ENCODE measurements at places on chromosomes 13 and 19.

DNA sequence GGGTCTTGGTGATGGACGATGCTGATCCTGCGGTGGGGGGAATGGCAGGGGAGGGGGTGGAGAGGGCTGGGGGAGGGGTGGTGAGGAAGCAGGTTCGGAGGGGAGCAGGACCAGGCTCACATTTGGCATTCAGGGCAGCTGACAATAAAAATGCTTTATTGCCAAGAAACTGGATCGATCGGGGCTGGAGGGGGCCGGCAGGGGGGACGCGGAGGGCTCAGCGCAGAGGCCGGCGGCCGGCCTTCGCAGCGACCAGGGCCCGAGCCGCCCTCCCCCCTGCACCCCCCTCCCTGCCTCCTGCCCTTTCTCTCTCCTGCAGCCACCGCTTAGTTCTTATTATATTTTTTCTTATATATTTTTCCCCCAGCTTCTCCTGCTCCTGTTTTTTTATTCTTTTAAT, 18.1 kb upstream of the POU2F2 start:
- DNase-seq, result no peak

DNA sequence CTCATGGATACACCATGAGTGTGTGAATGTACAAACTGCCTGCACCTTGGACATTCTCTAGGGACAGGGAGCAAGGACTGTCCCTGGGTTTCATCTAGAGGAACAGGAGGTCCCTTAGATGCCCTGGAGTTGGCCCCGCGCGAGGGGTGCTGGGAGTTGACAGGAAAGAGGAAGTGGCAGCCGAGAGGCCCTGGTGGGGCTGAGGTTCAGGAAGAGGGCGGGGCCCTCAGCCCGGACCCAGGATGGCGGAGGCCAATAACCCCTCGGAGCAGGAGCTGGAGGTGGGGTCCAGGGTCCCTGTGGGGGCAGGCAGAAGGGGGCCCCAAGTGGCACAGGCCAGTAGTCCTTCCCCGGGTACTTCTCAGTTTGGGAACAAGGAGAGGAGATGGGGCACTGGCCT, 6.9 kb downstream of the PKN1 start:
- DNase-seq, result no peak

DNA sequence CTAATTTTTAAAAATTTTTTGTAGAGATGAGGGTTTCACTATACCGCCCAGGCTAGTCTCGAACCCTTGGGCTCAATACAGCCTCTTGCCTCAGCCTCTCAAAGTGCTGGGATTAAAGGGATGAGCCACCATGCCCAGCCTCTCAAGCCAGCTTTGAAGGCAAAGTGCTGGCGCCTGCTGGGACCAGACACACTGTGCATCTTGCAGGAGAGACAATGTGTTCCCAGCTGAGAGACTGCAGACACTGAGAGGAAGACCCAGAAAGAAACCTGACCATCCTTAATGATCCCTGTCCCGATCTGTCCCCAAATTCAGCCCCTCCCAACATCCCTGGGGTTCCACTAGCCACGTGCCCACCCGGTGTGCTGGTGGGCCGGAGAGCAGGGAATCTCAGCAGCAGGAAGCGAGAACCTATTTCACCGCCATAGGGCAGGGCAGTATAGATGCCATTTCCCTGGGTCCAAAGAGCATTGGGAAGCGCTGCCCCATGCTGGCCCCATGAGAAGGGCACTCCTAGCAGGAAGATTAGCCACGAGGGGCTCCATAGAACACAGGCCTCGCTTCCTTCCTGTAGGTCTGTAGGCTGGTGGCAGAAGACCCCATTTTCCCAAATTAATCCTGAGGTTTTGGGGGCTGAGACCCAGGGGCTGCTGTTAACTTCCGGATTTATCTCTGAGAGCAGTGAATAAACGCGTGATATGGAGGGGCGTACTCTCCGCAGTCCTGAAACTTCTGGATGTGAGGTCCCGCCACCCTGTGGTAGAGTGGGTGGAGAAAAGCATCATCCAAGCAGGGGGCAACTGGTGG, 968 bp downstream of the RAVER1 start:
- DNase-seq, result no peak

DNA sequence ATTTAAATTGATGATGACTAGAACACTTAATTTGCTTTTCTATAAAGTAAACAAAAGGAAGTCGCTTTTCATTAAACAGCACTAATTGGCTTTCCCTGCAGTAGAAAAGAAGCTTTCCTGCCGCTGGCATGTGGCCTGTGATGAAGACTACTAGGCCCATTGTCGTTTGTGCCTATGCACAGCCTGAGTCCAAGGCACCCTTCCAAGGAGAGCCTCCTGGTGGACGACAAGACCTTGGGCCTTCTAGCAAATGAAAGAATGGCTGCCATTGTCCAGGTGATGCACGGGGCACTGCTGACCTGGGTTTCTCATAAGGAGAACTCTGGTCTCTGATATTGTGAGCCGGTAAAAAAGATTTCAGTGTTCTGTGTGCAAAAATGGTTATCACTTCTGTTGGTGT, 233.0 kb downstream of the COL4A1 start:
- DNase-seq, result no peak

DNA sequence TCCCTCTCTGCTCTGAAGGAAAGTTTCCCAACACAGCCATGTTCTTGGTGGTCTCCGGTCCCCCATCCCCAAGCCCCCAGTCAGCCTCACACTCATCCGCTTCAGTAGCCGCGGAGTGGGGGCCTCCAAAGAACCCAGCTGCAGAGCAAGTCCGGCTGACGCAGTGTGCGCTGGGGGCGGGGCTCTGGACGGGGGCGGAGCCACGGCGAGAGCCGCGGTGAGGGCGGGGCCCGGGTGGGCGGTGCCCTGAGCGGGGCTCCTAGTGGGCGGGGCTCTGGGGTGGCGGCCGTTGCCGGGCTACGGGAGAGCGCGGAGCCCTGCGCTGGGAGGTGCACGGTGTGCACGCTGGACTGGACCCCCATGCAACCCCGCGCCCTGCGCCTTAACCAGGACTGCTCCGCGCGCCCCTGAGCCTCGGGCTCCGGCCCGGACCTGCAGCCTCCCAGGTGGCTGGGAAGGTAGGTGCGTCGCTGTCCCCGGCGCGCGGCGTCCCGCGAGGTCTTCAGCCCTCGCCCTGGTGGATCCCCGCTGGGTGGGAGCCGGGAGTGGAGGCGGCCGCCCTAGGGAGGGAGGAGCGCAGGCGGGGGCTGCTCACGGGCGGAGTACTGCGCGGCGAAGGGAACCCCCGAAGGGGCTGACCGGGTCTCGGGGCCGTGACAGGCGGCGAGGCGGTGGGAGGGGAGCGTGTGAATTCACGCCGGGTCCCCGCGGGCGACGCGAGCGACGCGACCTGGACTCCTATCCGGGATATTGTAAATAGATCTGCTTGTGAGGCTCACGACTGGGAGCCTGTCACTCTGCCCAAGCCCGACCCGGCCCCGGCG, 9.1 kb downstream of the TNFRSF19 start:
- peak; percentile 86 for DNase-seq

All from fibroblast of upper back skin (primary cell).